ENCODE measurements at places on chromosomes 6 and 20.

DNA sequence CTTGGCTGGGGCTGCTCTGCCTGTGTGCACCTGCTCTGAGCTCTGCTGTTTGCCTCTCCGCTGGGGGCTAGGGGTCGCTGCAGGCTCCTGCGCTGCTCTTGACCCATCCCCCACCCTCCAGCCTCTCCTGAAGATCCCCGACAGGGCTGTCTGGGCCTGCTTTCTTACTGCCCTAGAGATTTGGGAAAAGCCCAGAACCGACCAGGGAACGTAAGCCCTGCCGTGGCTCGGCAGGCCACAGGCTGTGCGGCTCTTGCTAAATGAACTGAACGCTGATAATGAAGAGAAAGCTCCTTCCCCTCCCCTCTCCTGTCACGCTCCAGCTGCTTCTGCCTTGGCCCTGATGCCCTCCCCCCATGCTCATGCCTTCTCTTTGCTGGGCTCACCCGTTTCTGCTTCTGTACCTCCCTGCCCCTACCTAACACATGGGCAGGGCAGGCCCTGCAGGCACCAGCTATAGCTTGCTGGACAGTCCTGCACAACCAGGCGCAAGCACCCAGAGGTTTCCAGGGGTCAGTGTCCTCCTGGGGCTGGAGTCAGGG, 32.0 kb upstream of the PCMTD2 start:
- no peaks in the 10 kb centered on the region for H3K36me3 ChIP-seq
- no peak overlapping the region for H3K27ac ChIP-seq
- no peak overlapping the region for H3K4me3 ChIP-seq
- DNase-seq, result no peak
- peaks cover 5% of the 10 kb centered on the region for H3K4me1 ChIP-seq
- no peaks in the 10 kb centered on the region for H3K27me3 ChIP-seq

DNA sequence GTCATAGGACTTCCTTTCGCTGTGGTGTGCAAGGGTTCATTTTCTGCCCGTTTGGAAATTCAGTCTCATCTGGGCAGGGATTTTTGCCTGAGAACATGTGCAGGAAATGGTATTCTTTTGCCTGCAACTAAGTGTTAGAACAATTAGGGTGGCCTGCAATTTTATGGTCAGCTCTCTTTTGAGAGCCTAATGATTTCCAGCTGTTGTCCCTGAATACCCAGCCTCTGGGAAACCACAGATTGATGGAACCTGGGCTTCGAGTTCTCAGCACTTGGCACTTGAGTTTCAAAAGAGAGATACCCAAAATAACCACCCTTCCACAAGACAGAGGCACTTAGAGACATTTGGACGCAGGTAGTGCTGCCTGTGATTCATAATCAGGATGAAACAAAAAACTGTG, 217.2 kb upstream of the FOXA2 start:
- no peaks in the 10 kb centered on the region for H3K36me3 ChIP-seq
- peaks cover 12% of the 10 kb centered on the region for H3K27me3 ChIP-seq
- H3K4me1 ChIP-seq, result no peaks in the 10 kb centered on the region
- DNase-seq, result no peak
- no peak overlapping the region for H3K27ac ChIP-seq

DNA sequence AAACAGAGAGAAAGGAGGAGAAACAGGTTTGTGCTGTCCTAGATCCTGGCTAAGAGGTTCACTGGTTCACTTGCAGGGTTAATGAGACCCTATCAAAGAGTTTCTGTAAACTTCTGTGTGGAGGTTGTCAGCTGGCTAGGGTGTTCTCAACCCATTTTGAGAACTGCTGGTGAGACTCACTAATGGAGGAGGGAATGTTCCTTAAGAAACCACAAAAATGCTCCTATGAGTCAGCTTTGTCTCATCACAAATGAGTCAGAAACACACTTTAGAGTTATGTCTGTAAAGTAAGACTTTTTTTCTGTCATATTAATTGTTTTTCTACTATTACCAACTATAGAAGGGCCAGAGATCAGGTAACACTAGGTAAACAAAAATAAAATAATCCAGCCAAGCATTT, 884.4 kb downstream of the PHF3 start:
- DNase-seq, result no peak
- no peak overlapping the region for H3K4me3 ChIP-seq
- no peaks in the 10 kb centered on the region for H3K36me3 ChIP-seq
- no peaks in the 10 kb centered on the region for H3K27me3 ChIP-seq
- H3K4me1 ChIP-seq, result no peaks in the 10 kb centered on the region
- H3K27ac ChIP-seq, result no peak overlapping the region

- H3K36me3 ChIP-seq, result no peaks in the 10 kb centered on the region
- H3K4me1 ChIP-seq, result no peaks in the 10 kb centered on the region
- no peaks in the 10 kb centered on the region for H3K27me3 ChIP-seq
- no peak overlapping the region for H3K4me3 ChIP-seq
- H3K27ac ChIP-seq, result no peak overlapping the region
- no peak for DNase-seq
Measured at GRCh38 chr6:145656128-145656527, 79.2 kb downstream of the EPM2A start.

DNA sequence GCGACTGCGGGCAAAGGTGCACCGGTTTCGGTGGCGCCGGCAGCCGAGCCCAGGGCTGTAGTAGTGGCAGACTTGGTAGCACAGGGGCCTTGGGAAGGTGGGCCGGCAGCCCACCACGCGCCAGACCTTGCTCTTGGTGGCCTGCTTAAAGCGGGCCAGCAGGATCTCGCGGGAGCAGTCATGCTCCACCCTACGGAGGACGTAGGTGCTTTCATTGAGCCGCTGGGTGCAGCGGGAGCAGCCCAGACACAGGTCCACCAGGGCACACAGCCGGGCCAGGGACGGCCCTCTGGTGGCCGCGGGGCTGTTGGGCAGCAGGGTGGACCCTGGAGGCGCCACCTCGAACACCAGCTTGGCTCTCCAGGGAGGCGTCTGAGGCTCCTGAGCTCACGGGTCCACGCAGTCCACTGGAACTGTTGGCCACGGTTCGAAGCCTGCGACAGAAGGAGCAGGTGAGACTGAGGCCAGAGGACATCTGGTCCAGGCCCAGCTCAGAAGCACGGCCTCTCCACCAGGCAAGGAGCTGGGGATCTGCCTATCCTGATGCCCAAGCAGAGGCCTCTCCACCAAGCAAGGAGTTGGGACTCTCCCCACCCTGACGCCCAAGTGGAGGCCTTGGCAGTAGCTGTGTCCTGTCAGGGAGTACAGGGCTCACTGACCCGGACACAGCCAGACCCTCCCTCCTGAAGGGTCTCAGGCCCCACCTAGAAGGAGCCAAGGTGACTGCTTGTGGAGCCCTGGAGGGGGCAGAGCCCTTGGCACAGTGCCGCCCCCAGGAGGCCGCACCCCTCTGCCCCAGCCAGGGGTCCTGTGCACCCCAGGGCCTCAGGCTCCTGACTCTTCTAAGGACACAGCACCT, 1.0 kb downstream of the HELZ2 start:
- H3K4me3 ChIP-seq, result peak overlapping the region; percentile 81
- DNase-seq, result no peak
- H3K4me1 ChIP-seq, result peaks cover 12% of the 10 kb centered on the region

DNA sequence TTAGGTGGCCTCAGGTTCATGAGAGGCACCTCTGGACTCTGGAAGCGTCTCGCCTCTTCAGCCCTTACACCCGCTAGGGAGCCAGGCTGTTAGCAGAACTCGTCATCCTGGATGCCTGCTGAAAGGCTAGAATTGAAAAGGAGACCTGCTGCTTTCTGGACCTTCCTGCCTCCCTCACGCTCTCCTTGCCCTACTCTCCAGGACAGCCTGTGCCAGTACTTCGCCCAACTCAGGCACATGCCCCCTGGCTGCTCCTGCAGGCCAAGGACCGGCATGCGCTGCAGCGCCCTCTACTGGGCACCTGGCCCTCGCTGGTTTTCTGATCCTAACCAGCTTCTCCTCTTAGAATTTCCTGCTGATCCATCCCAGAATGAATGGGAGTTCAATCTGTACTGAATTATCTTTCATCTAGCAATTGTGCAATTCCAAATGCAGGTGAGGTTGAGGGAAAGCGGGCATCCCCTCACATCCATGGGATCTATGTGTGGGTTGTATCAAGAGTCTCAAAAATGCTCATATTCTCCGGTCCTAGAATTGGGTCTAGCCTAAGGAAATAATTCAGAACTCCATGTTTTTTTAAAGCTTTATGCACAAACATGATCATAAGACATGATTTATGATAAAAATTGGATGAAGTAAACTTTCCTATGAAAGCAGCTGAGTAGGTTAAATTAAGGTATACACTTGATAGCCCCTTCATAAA, 78.0 kb downstream of the PTPN1 start:
- H3K4me3 ChIP-seq, result no peak overlapping the region
- DNase-seq, result no peak
- no peaks in the 10 kb centered on the region for H3K4me1 ChIP-seq
- H3K36me3 ChIP-seq, result peaks cover 5% of the 10 kb centered on the region

DNA sequence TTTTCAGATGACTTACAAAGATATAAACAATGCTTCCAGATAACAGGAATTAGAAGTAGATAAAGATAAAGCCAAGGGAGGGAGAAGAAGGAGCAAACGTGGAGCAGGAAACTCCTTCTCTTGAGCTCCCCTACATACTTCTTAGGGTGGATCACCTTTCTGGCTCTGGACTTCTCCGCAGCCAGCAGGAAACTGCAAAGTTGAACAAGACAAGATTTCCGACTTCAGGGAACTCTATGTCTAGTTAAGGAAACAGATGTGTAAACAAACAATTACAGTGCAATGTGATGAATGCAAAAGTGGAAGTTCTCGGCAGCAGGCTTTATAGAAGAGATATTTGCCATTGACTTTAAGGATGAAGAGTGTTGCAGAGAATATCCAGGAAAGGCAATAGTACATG, 134.0 kb upstream of the MARCKS start:
- no peak overlapping the region for H3K27ac ChIP-seq
- no peak overlapping the region for H3K4me3 ChIP-seq
- H3K27me3 ChIP-seq, result peaks cover 10% of the 10 kb centered on the region
- DNase-seq, result no peak
- H3K4me1 ChIP-seq, result no peaks in the 10 kb centered on the region
- no peaks in the 10 kb centered on the region for H3K36me3 ChIP-seq

Data from natural killer cell treated with Interleukin-12 subunit alpha and Interleukin-12 subunit beta and Interleukin-15 and Interleukin-18, amount 100 ng/mL, for 72 hours (primary cell).